ENCODE measurements at places on chromosomes 2 and 18.
A peak's percentile ranks its signal among the peaks of the same experiment; 100 is the strongest.

GRCh38 chr2:230921806-230922595 is 3.0 kb downstream of the GPR55 start:
- DNase-seq = no peak

GRCh38 chr2:134950886-134951285 is 32.3 kb downstream of the CCNT2 start:
- no peak for DNase-seq

DNA sequence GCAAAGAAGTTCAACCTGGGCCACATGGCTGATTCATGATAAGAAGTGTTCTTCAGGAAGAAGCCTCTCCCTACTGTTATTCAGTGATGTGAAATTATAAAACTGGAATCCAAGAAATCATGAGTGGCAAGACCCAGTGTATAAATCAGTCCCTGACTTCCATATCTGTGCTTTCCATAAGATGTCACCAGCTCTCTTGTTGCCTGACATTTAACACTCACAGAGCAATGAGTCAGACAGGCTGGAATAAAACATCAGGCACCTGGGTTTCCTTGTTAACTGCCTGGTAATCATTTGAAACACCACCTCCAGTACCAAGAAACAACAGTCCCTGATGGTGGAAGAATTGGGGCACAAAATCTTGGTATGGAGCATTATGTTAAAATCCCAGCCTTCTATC is 76.1 kb downstream of the SCG2 start:
- no peak for DNase-seq

- DNase-seq = no peak
Measured at GRCh38 chr18:6659963-6660725, 69.4 kb upstream of the ARHGAP28 start.

GRCh38 chr2:178271629-178272333 is 77.5 kb downstream of the OSBPL6 start:
- peak; percentile 15 for DNase-seq

GRCh38 chr2:188976545-188977268 is 2.5 kb downstream of the COL3A1 start:
- no peak for DNase-seq

DNA sequence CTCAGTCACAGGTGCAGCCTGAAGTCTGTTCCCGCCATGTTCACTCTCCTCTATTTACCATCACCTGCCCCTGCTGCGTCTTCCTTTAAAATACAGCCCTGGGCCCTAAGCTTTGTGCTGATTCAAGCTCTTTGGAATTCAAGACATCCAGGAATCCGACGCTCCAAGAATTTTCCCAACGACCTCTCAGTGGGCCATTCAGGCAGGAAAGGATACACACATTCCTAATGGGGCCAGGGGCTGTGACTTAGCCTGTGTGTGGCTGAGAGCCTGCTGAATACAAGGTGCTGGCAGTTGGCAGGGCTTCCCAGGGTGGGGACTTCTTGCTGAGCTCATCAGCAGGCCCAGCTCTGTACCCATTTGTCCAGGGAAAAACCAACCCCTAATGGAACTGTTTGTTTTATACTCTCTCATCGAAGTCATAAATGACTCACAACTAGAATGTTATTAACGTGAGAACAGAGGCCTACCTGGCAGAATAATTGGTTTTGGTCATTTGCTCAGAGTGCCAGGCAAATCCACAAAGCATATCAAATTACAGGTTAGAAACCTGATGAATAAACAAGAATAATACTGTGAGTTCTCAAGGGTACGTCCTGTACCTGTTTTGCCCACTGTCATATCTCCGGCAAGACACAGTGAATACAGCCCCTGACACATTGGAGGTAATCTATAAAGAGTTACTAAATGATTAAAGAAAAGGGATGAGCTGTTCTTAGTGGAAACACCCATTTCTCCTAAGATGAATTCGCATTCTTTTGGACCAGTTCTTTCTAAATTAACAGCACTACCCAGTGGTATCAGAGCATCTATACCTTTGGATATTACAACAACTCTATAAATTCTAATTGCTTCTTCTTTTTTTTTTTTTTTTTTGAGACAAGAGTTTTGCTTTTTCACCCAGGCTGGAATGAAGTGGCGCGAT is 12.6 kb upstream of the KCMF1 start:
- DNase-seq = peak; percentile 73

DNA sequence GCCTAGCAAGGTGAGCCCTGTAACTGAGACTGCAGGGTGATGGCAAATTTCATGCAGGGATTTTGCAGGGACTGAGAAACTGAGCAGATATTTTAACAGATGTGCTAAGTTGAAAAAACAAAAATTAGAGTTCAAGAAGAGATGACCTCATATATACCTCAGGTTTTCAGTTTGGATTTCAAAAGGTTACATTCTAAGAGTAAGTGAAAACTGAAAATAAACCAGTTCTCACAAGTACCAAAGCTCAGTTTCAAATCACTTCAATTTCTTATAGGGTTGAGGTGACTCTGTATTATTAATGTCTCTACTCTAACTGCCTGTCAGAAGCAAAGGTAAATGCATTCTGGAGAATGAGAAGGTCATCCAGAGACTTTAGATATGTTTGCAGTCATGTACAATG is 237.4 kb upstream of the VRK2 start:
- DNase-seq = no peak

GRCh38 chr18:42824178-42824577 is 291.3 kb downstream of the RIT2 start:
- no peak for DNase-seq

GRCh38 chr2:32931519-32931918 is 15.2 kb upstream of the LTBP1 start:
- no peak for DNase-seq

DNA sequence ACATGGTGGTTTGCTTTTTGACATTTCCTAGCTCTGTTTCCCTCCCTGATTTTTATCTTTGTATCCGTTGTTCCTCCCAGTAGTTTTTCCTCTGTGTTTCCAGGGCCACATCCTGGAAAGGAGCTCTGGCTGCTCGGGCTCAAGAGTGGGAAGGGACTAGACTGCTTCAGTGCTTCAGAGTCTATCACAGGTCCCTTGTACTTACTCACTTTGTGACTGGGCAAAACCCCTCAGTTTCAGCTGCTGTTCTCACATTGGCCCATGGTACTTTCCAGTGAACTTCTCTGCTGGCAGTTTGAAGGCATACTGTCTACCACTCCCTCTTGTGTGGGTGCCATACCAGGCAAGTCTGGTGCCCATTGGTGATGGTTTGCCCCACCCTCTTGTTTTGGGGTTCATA is 7.5 kb upstream of the STAMBP start:
- no peak for DNase-seq

DNA sequence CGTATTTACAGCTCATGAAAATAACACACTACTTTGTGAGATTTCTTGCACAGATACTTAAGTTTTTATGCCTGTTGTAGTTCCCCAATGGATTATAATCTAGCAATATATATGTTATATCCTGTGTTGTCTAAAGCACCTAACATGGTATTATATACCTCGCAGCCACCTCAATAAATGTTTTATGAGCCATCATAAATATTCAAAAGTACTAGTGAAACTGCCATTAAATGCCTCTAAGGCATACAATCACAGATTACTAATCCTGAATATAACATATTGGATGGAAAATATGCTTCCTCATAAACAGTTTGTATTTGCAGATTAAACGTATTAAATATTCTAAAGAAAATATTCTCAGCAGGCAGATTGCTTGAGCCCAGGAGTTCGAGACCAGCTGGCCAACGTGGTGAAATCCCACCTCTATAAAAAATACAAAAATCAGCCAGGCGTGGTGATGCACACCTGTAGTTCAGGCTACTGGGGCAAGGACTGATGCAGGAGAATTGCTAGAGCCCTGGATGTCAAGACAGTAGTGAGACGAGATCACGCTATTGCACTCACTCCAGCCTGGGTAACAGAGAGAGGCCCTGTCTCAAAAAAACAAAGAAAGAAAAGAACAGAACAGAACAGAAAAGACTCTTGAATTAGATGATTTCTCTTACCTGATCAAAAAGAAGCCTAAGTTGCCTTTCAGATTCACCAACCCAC is 64.1 kb downstream of the ATAD2B start:
- no peak for DNase-seq

GRCh38 chr2:88123975-88124917 is 3.6 kb downstream of the FABP1 start:
- no peak for DNase-seq

DNA sequence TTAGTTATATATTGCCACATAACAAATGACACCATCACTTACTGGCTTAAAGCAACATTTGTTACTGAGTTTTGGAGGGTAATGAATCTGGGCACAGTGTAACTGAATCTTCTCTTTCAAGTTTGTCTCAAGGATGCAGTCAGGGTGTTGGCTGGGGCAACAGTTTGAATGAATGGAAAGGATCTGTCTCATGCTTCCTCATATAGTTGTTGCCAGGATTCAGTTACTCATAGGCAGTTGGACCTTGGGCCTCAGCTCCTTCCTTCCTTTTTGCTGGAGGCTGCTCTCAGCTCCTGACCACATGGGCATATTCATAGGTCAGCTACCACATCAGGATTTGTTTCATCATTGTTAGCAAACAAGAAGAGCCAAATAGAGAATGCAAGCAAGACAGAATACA is 466.1 kb upstream of the MC4R start:
- no peak for DNase-seq

GRCh38 chr2:241126771-241127202 is 22.5 kb downstream of the PASK start:
- DNase-seq = no peak

GRCh38 chr2:112147382-112148168 is 9.4 kb downstream of the FBLN7 start:
- no peak for DNase-seq

- DNase-seq = no peak
Measured at GRCh38 chr2:240947176-240947575, 41.0 kb downstream of the CROCC2 start.

DNA sequence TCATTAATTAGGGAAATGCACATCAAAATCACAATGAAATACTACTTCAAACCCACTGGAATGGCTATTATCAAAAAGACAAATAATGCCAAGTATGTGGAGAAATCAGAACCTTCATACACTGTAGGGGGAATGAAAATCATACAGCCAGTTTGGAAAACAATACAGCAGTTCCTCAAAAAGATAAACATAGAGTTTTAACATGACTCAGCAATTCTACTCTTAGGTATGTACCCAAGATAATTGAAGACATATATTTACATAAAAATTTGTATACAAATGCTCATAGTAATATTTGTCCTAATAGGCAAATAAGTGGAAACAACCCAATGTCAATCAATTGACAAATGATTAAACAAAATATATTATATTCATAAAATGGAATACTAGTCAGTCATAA is 45.4 kb upstream of the SATB2 start:
- no peak for DNase-seq

DNA sequence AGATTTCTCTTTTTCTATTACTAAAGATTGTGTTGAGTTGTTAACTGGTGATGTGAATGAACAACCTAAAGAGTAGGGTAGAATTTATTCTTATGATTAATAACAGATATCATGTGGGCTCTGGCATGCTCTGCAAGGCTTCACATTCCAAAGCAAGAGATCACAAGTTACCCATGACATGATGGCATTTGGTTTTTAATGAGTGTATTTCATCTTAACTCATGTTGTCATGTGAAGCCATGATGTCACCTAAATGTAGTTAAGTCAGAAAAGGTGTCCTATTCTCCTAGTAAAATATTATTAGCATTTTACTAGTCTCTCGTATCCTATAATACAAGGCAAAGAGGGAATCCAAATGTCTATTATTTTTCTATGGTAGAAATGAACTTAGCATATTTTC is 678.0 kb downstream of the ARHGAP15 start:
- DNase-seq = no peak

DNA sequence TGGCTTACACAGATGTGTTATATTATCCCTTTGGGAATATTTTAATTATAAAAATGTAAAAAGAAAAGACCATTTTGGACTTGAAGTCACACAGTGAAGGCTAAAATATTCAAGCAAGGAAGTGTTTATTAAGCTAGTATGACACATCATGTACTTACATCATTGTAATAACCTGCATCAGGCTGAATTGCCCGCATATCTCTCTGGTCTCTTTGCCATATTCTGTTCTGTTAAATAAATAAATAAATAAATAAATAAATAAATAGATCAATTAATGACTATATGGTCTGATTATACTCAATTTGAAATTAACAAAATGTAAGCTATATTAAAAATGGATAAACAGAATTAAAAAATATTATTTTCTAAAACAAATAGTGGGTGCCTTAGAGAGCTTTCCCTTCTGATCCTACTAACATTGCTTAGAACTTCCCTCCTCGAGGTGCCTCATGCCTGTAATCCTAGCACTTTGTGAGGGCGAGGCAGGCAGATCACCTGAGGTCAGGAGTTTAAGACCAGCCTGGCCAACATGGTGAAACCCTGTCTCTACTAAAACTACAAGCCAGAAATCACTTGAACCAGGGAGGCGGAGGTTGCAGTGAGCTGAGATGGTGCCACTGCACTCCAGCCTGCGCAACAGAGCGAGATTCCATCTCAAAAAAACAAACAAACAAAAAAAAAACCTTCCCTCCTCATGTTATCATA is 42.0 kb downstream of the WDR33 start:
- DNase-seq = no peak

- DNase-seq = no peak
Measured at GRCh38 chr2:224127871-224128501, 88.9 kb upstream of the SERPINE2 start.

DNA sequence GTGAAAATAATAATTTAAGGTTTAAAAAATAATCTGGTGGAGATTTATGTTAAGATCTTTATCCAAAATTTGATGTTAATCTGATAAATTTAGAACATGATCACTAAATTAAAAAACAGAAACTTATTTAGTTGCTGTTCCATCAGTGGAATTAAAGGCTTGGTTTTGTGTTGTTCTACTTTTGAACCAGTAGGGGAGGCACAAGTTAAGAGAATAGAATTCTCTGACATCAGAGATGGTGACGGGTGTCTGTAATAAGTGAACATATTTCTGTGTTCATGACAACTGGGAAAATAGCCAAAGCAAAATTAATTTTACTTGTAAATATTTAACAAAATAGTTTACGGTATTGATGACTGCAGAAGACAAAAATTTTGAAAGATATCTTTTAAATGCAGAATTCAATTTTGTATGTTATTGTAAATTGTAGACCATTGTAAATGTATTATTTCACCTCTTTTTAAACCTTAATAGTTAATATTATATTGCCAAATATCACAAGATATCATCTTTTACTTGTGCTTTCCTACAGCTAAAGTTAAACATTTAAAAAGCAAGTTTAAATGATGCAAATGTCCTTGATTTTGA is 106.0 kb downstream of the UBR3 start:
- peak; percentile 21 for DNase-seq

DNA sequence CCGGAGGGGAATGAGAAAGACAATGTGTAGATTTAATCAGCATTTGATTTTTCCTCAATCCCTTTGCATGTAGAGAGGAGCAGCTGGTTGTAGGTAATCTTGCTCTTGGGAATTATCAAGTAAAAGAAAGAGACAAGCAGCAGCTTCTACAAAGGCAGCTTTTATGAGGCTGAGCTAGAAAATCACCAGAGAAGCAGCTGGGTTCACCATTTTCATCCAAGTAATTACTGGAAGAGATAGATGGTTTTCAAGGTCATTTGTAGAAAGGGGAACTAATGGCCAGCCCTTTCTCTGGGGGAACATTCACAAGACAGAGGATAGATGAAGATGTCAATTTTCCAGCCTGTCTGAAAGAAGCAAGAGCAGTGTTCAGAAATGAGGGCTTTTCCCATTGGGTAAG is 113.0 kb downstream of the RND3 start:
- no peak for DNase-seq

GRCh38 chr2:120303177-120303576 is 42.8 kb upstream of the INHBB start:
- no peak for DNase-seq

- no peak for DNase-seq
Measured at GRCh38 chr2:121818546-121818945, 63.1 kb downstream of the TSN start.
